ENCODE measurements at places on chromosomes 7 and 10.

GRCh38 chr7:25759286-25759685 lies 392.7 kb upstream of the NFE2L3 start:
- no peak for DNase-seq

DNA sequence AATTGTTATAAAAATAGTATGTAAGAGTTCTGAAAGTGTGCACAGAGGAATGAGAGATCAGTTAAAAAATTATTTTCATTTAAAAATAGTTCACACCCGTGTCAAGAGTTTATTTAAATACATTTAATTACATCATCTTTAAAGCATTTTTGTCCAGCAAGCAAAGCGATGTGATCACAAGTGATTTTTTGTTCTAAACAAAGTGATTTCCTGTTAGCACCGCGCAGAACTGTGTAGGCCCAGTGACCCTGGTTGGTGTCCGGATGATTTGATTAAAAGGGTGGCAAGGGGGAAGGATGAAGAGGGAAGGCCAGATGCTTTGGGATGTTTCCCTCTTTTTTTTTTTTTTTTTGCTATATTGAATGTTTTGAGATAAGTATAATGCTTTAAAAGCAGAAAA lies 227.8 kb upstream of the PITRM1 start:
- DNase-seq = no peak

- no peak for DNase-seq
These were observed 128.8 kb downstream of the LCOR start for GRCh38 chr10:96960872-96961271.

- DNase-seq = peak; percentile 5
These were observed 625 bp downstream of the RP9 start for GRCh38 chr7:33108554-33109004.

DNA sequence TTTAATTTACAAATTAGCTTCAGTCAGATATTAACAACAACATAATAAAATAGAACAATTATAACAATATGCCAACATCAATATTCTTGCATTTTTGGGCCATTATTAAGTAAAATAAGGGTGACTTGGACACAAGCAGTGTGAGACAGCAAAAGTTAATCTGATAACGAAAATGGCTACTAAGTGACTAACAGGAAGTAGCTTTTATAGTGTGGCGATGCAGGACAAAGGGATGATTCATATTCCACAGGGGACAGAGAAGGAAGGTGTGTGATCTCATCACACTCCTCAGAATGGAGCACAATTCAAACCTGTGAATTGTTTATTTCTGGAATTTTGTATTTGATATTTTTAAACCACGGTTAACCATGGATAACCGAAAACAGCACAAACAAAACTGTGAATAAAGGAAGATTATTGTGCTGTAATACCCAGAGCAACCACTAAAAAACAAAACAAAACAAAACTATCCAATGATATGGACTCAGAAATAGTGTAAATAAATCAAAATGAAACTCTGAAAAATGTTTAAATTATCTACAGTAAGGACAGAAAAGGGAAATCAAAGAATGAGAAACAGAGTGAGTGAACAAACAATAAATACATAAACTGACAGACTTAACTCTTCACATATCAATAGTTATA lies 66.9 kb upstream of the TFEC start:
- DNase-seq = no peak

DNA sequence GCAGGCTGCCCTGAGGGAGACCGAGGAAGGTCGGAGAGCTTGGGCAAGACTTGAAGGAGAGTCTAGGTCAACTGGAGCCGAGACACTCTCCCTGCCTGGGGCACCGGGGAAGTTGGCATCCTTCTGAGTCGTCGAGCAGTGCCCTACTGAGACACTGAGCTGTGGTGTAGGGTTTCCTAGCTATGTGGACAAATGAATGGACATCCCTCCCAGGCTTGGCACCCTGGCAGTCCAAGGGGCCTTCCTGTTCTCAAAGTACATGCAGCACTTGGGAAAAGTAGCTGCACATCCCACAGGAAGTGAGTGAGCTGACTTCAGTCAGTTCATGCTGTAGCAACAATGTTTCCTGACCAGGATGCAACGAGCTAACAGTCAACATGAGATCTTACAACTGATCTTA lies 57.2 kb upstream of the INPP5A start:
- no peak for DNase-seq

GRCh38 chr10:86700851-86701617 lies 32.7 kb downstream of the LDB3 start:
- DNase-seq = no peak

DNA sequence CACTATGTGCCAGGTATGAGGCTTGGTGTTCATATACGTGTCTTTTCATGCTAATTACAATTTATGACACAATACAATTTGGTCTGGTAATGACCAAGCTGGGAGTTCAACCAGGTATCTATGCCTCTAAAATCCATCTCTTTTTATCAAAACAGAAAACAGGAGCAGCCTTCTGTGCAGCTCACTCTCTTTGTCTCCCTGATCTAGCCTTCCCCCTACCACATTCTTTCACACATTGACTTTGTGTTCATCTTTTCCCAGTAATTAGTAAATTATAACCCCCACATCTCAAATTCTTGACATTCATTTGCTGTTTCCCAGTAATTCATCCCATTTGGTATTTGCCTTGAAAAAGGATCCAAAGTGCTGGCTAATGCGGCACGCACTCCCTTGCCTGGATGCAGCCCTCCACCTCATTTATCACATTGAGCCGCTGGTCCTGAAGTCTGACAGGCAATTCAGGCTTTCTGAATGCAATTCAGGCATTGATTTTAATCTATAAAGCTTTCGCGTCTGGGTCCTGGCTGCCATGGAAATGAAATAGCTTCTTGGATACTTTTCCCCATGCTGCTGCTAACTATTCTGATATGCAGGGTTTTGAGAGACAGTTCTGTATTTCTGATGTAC lies 112.5 kb upstream of the ANKRD1 start:
- DNase-seq = no peak

- DNase-seq = no peak
These were observed 302.3 kb upstream of the AUTS2 start for GRCh38 chr7:69295977-69296376.

DNA sequence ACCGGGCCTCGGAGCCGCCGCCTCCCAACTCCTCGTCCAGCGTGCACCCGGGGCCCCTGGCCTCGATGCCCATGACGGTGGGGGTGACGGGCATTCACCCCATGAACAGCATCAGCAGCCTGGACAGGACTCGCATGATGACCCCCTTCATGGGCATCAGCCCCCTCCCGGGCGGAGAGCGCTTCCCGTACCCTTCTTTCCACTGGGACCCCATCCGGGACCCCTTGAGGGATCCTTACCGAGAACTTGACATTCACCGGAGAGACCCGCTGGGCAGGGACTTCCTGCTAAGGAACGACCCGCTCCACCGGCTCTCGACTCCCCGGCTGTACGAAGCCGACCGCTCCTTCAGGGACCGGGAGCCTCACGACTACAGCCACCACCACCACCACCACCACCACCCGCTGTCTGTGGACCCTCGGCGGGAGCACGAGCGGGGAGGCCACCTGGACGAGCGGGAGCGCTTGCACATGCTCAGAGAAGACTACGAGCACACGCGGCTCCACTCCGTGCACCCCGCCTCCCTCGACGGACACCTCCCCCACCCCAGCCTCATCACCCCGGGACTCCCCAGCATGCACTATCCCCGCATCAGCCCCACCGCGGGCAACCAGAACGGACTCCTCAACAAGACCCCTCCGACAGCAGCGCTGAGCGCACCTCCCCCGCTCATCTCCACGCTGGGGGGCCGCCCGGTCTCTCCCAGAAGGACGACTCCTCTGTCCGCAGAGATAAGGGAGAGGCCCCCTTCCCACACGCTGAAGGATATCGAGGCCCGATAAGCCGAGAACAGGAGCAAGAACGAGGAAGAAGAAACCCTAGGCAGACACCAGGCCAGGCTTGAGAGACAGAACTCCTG lies 341.5 kb upstream of the GALNT17 start:
- no peak for DNase-seq

DNA sequence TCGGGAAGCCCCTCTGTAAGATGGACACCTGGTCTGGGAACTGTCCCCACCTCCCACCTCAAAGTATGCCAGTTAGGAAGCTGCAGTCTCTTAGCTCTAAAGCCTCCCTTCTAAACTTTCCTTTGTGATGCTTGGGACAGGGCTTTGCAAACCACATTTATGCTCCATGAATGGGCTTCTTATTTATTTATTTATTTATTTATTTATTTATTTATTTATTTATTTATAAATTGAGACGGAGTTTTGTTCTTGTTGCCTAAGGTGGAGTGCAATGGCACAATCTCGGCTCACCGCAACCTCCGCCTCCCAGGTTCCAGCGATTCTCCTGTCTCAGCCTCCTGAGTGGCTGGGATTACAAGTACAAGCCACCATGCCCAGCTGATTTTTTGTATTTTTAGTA lies 1009.4 kb downstream of the TYW1 start:
- DNase-seq = no peak

GRCh38 chr7:41816111-41816510 lies 113.2 kb upstream of the INHBA start:
- DNase-seq = no peak

GRCh38 chr10:88115407-88115806 lies 252.0 kb downstream of the PTEN start:
- no peak for DNase-seq

DNA sequence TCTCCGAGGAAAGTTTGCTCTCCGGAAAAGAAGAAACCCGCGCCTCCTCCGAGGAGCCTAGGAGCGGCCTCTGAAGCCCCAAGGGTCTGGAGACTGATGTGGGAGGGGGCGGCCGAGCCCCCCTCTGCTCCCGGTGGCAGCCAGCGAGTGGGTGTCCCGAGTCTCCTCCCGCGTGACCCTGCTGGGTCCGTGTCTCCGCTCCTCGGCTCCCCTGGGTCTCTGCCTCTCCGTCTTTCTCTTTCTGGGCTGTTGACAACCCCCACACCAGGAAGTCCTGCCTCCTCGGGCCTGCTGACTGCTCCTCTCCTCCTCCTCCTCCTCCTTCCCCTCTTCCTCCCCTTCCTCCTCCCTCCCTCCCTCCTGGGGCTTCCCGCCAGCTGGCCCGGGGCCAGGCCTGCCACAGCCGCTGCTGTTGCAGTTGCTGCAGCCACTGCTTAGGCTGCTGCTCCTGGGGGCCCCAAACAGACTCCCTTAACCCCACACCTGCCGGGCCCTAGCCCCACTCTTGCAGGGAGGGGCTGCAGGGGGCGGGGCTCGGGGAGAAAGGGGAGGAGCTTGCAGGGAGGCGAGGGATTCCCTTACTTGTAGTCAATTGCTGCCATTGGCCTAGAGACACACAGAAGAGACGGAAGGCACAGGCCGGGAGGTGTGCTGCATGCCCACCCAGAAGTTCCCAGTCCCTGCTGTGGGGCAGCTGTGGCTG lies at the start of gene TSC22D4:
Gene TSC22D4 (minus strand): TSS at position 257 of the 703 bp plus-strand sequence. CDS start 1,176 bp downstream, outside the sequence.
- peak; percentile 85 for DNase-seq

GRCh38 chr7:145951566-145951965 lies 165.0 kb upstream of the CNTNAP2 start:
- no peak for DNase-seq

GRCh38 chr10:33279811-33280602 lies 54.5 kb downstream of the NRP1 start:
- no peak for DNase-seq

- no peak for DNase-seq
These were observed 45.4 kb downstream of the CPVL start for GRCh38 chr7:29100924-29101323.

GRCh38 chr10:126647116-126647515 lies 23.4 kb downstream of the C10orf90 start:
- DNase-seq = no peak

DNA sequence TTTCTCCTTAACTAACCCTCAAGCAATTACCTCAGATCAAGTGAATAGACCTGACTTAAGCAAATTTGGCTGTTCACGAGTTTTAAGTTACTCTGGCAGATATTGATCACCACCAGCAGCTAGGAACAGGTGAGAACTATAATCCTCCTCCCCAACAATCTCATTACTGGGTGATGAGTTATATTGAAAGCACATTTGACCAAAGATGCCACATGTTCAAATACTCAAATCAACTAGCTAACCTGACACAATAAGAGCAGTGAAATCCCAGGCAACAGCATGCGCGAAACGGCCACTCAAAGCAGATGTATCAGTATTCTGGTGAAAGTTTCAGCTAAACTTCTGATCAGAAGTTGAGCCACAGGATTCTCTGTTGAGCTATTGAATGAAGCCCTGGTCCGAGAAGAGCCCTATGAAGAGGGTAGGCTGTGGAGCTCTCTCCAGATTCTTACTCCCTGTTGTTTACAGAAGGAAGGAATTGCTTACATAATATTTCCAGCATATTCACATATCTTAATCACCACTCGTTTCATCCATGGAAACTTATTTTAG lies 52.6 kb downstream of the CAV1 start:
- DNase-seq = no peak

DNA sequence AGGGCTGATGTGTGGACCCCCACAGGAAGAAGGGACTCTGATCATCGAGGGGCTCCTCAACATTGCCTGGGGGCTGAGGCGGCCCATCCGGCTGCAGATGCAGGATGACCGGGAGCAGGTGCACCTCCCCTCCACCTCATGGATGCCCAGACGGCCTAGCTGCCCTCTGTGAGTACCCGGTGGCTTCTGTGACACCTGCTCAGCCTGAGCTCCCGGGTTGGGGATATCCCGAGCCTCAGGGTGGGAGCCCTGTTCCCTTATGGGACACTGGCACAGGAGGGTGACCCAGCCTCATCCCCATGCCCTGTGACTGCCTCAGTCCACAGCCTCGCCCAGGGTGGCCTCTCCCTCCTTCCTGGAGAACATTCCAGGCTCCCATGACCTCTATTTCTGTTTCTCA lies 3.9 kb upstream of the DEPP1 start:
- DNase-seq = no peak

DNA sequence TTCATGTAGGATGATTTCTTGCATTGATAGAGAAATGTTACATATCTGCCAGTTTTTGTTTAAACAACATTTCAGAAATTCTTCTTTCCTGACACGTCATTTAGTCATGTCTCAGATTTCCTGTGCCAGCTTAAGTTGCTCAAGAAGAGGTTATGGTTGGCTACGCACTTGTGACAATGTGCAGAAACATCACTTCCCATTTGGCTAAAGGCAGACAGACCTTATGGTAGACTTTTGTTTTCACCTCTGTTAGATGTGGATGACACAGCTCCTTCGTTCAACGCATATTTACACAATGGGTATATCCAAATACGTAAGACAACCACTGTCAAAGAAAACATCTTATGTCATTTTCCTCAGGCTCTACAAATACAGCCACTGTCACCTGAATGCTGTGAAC lies 125.8 kb downstream of the DOCK4 start:
- no peak for DNase-seq

DNA sequence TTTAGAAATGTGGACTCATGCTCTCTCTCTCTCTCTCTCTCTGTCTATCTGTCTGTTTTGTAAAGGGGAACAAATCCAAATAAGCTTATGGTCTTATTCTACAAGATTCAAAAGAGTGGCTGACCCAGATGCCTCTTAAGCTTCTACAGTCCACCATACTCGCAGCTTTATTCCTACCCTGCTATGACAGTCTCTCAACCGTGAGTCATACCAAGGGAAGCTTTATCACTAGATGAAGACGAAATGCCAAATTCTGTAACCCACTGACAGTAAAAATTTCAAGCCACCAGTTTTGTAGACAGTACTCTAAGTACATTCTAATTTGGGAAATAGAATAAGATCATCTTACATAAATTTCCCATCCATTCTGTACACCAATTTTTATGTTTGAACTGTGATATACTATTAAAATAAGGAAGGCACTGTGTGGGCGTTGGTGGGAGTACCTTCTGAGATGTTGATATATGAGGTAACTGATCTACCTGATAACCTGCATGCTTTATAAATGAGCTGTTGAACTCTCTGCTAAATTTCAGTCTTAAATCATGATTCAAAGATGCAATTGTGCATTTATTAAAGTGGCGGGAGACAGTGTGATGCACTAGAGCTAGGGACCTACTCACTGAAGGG lies 153.2 kb downstream of the KLF6 start:
- DNase-seq = no peak
